ENCODE measurements at places on chromosomes 16 and 17.

DNA sequence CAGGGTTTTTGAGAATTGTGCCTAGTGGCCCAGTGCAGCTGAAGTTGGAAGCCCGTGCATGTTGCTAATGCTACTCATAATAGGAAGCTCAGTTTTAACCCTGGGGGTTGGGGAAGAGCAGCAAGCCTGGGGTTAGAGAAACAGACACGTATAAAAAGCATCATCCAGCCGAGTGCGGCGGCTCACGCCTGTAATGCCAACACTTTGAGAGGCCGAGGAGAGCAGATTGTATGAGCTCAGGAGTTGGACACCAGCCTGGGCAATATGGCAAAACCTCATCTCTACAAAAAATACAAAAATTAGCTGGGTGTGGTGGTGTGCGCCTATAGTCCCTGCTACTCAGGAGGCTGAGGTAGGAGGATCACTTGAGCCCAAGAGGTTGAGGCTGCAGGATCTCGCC is 2.3 kb upstream of the CLUH start:
- DNase-seq, result no peak

DNA sequence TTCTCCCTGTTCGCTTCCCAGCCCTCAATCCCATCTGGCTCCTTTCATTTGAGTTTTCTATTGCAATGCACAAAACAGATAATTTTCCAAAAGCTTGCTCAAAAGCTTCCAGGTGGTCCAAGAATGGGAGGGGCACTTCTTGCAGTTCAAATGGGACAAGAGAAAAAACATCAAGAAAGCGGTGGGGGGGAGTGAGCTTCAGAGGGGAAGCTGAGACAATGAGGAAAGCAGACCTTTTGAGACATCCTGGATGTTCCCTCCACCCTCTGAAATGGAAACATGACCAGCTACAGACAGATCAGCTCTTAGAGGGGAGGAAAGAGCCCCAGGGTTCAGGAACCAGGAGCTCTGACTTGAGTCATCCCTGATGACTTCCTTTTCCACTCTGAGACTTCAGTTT is 368.2 kb downstream of the SLC39A11 start:
- no peak for DNase-seq

- DNase-seq, result no peak
Observed at GRCh38 chr17:11924076-11924475, 73.2 kb downstream of the ZNF18 start.

DNA sequence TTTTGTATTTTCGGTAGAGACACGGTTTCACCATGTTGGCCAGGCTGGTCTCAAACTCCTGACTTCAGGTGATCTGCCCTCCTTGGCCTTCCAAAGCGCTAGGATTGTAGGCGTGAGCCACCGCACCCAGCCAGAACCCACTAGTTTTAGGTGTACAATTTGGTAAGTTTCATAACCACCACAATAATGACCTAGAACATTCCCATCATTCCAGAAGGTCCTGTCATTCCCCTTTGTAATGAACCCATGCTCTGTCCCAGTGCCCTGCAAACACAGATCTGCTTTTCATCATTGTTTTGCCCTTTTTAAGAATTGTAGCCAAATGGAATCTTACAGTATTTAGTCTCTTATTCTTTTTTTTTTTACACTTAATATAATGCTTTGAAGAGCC is 35.6 kb upstream of the IRF8 start:
- no peak for DNase-seq

- no peak for DNase-seq
Observed at GRCh38 chr17:82225368-82226029, 3.3 kb upstream of the SLC16A3 start.

GRCh38 chr17:39999067-39999466 is 16.2 kb upstream of the CSF3 start:
- DNase-seq, result no peak

GRCh38 chr16:84477661-84478060 is 26.8 kb downstream of the MEAK7 start:
- no peak for DNase-seq

DNA sequence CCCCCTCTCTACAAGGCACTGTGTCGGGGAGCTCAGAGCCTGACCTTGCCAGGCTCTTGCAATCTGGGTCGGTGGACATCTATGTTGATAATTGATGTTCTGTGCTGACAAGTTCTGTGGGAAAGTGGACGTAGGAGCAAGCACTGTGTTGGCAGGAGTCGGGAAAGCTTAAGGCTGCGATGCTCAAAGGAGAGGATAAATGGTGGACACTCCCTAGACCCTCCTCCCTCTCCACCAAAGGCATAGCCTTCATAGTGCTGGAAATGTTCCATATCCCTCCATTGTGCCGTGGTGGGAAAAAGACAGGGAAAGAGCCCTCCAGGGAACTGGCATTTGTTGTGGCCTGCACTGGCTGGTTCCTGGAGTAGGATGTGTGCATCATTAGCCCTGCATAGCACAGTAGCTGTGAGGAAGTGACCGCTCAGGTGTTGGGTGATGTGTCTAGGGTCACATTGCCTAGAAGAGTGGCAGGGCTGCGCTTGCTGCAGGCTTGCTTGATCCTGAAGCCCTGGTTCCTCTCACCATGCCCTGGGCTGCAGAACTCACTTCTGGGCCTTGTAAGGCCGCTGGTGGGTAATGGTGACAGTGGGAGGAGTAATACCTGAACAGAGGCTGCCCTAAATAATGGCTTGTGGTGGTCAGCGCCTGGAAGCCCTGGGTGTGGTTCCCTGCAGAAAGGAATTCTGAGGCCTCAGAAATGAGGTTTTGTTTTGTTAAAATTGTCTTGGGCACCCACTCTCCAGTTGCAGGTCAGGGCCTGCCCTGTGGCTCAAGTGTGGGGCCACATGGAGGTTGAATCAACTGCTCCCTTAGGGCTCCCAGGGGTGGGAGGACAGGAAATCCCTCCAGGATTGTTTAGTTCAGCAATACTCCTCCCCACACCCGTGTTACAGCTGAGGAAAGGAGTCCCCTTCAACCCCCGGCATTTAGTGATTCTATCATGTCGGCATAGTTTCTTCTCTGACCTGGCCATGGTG is 62.6 kb downstream of the KSR1 start:
- DNase-seq, result no peak

DNA sequence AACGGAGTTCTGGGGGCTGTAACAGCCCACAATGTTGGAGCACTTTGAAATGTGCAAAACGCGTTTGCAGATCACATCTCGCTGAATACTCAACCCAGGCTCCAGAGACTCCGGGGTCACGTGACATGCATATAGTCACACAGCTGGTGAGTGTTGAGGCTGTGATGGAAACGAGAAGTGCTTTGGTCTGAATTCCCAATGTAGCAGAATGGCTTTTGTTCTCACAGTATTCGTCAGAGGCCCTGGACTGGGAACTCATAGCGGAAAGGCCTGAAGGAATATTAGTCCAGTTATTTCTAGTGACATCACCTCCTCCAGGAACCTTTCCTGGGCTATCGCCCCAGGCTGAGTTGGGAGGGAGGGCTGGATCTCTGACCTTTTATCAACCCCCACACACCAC is 95.8 kb upstream of the CRHR1 start:
- no peak for DNase-seq

GRCh38 chr17:6461246-6461645 is 17.0 kb downstream of the PIMREG start:
- no peak for DNase-seq

- no peak for DNase-seq
Observed at GRCh38 chr17:68790492-68790891, 164.7 kb downstream of the ABCA8 start.

DNA sequence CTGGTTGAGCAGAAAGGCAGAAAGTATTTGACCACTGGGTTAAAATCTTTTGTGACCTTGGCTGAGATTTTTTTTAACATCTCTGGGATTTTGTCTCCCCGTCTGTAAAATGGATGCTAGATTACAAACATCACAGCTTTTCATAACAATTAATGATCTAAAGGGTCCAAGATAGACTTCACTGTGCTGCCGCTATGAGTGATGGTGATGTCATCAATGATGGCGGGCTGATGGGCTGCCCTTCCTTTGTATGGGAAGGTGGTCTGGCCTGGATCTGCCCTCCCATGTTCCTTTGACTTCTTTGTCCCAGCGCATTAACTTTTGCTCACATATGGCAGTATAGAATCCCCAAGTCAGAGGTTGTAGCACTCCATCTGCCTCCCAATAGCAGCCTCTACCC is 116.7 kb downstream of the IRX5 start:
- DNase-seq, result no peak
